PC-9 (cell line): ENCODE measurements at places on chromosomes 3 and 15.
A peak's percentile ranks its signal among the peaks of the same experiment; 100 is the strongest.

DNA sequence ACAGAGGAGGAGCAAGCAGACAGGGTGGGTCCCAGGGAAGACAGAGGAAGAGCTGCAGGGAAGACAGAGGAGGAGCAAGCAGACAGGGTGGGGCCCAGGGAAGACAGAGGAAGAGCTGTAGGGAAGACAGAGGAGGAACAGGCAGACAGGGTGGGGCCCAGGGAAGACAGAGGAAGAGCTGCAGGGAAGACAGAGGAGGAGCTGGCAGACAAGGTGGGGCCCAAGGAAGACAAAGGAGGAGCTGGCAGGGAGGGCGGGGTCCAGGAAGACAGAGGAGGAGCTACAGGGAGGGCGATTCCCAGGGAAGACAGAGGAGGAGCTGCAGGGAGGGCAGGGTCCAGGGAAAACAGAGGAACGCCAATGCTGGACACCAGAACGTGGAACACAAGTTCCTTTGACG is 66.5 kb downstream of the PLXNA1 start:
- H3K4me1 ChIP-seq = peaks cover 6% of the 10 kb centered on the region
- DNase-seq = no peak
- no peak overlapping the region for H3K4me3 ChIP-seq
- H3K27ac ChIP-seq = no peak overlapping the region

- no peaks in the 10 kb centered on the region for H3K4me1 ChIP-seq
- no peak overlapping the region for H3K4me3 ChIP-seq
- no peak overlapping the region for H3K27ac ChIP-seq
- no peaks in the 10 kb centered on the region for H3K27me3 ChIP-seq
Measured at GRCh38 chr3:81931265-81932251, 170.1 kb upstream of the GBE1 start.

DNA sequence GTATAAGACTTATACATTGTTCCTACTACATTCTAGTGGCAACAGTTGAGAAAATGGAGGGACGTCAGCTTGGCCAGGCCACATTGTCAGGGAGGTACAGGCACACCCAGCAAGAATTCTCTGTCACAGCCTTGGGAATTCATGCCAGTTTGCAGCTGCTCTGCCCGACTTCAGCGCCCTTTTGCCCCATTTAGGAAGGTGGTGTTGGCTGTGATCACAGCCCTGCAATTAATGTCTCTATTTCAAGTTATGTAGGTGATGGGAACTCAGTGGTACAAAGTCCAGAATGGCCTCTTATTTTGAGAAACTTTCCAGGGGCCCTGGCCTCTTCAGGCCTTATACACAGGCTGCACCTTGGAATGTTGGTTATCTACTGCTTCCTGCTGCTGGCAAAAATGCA is 26.7 kb downstream of the AMOTL2 start:
- peak overlapping the region; percentile 100 for H3K27ac ChIP-seq
- no peak overlapping the region for H3K4me3 ChIP-seq
- H3K4me1 ChIP-seq = peaks cover 57% of the 10 kb centered on the region

DNA sequence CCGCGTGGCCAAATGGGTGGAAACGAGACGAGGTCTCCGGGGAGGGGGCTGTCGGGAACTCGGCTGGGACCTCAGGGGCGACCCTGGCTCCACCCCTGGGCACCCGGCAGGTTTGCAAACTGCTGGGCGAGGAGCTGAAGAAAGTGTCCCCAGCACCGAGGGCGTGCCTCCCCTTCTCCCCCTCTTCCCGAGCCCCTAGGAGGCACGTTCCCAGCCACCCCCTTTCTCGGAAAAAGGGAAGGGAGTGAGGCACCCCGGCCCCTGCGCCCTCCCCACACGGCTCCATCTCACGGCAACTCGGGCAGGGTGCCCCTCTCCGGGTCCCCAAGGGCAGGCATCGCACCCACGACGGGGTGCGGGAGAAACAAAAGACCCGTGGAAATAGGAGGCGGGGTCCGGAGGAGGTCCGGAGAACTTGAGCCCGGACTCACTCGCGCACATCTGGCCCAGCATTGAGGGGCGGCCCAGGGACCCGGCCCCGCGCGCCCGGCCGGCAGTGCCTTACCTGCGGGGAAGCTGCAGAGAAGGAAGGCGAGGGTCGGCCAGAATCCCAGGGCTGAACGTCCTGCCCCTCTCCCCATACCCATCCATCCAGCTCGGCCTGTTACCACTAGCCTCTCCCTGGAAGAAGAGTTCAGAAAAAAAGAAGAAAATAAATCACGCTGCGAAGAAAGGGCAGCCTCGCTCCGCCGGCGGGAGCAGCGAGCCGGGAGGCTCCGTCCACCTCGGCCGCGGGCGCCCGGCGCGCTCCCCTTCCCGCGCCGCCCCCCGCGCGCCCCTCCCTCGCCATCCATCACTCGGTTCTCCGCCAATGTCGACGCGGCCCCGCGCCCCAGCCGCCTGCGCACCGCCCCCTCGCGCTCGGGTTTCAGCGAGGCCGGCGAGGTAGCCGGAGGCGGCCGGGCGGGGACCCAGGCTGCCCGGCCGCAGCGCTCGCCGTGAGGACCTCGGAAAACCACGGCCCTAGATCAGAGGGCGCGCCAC is 16.3 kb downstream of the RGMA start:
- peak overlapping the region; percentile 79 for H3K4me3 ChIP-seq
- peak; percentile 84 for DNase-seq
- no peak overlapping the region for H3K27ac ChIP-seq

DNA sequence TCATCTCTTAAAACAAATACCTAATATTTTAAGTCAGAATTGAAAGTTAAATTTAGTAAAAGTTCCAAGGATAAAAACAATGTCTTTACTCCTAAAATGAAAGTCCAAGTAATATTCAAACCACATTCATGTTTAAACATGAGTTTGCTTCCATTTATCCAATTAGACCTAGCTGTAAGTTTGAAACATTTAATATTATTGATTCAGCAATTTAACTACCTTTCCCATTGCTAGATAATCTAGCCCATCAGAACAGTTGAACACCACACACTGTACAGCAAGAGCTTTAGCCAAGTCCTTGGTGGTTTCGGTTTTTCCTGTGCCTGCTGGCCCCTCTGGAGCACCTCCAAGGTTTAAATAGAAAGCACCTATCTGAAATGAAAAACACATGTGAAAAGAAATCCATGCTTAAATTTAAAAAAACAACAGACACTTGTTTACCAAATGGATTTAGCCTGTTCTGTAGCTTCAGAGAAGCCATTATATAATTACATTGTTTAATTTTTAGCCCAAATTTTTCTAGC is 97.8 kb downstream of the DNAH12 start:
- H3K36me3 ChIP-seq = no peaks in the 10 kb centered on the region
- H3K4me3 ChIP-seq = no peak overlapping the region
- no peak overlapping the region for H3K27ac ChIP-seq
- peaks cover 17% of the 10 kb centered on the region for H3K4me1 ChIP-seq
- no peak for DNase-seq
- H3K27me3 ChIP-seq = no peaks in the 10 kb centered on the region

- DNase-seq = no peak
- H3K36me3 ChIP-seq = no peaks in the 10 kb centered on the region
- H3K27me3 ChIP-seq = no peaks in the 10 kb centered on the region
- no peak overlapping the region for H3K4me3 ChIP-seq
Measured at GRCh38 chr15:70297465-70298058, 199.8 kb upstream of the TLE3 start.

DNA sequence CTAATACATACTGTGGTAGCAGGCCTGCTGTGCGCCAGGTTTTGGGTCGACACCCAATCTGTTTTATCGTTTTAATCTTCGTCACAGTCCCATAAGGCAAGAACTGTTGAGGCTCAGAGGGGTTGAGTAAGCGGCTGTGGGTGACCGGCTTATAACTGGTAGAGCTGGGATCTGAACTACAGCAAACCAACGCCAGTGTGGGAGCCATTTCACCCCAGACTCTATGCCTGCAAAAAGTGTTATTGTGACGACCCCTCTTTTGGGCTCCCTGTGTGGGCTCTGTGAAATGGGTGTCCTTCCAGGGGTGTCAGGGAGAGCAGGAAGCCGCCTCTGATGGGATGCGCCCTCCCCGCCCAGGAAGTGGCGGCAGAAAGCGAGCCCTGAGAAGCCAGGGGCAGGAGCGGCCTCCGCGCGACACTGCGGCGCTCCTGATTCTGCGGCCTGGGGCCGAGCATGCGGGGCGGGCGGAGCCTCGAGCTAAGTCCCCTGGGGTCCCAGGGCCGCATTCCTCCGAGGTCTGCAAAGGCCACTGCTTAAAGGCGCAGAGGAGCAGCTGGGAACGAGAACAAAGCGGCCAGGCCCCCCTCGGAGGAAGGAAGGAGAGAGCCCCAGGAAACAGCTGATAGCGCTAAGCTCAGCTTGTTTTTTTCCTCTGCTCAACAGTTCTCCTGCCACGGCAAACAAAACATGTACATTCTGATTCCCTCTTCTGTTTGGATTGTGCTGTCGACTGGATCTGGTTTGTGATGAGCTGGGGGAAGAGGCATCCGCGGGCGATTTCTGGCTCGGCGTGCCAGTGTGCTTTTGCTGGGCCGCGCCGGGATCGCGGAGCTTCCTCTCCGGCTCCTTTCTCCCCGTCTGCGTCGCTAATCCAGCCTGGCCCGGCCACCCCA is 33.9 kb downstream of the GRK7 start:
- no peak overlapping the region for H3K4me3 ChIP-seq
- no peaks in the 10 kb centered on the region for H3K36me3 ChIP-seq
- no peak overlapping the region for H3K27ac ChIP-seq
- no peaks in the 10 kb centered on the region for H3K27me3 ChIP-seq
- no peaks in the 10 kb centered on the region for H3K4me1 ChIP-seq
- no peak for DNase-seq

- H3K36me3 ChIP-seq = no peaks in the 10 kb centered on the region
- H3K27ac ChIP-seq = peak within 1 kb of the TSS; percentile 82
- no peaks in the 10 kb centered on the region for H3K27me3 ChIP-seq
- H3K4me3 ChIP-seq = peak within 1 kb of the TSS; percentile 87
Measured at GRCh38 chr3:66220602-66221377, at the start of gene SLC25A26. SLC25A26 (plus strand) TSS chr3:66221001; CDS start chr3:66221095, 94 bp downstream.

DNA sequence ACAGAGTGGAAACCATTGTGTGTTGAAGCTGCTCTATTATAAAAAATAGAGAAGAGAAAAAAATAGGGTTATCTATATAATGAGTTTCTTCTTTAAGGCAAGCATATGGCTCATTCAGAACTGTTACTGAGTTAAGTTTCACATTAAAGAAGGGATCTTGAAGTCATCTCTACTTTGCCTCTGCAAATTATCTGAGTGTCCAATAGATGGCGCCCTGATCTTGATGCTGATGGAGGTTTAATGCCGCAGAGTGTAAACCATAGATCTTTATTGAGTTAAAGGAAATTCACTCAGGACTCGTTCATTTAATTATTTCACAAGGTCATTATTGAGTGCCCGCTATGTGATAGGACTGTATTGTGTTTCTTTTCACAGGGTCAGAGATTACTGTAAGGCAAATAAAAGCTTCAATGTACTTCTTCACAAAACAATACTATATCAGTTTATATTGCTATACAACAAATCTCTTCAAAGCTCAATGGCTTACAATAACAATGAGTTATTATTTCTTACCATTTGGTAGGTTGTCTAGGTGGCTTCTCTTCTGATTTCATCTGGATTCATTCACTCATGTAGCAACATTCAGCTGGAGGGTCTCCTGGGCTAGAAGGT is 171.4 kb downstream of the NSUN3 start:
- no peak for DNase-seq
- no peaks in the 10 kb centered on the region for H3K36me3 ChIP-seq

DNA sequence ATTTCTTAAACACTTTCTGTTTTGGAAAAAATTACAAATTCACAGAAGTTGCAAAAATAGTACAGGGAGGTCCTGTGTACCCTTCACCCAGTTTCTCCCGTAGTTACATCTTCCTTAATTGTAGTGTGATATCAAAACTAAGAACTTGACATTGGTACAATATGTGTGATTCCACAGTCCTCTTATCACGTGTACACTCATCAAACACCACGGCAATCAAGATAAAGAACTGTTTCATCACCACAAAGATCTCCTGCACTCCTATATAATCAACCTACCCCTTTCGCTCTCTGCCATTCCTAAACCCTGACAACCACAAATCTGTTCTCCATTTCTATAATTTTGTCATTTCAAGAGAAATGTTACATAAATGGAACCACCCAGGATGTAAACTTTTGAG is 31.4 kb downstream of the POMGNT2 start:
- H3K36me3 ChIP-seq = no peaks in the 10 kb centered on the region; the same call in 1 of the 2 replicates
- no peak overlapping the region for H3K4me3 ChIP-seq
- H3K27ac ChIP-seq = no peak overlapping the region
- H3K4me1 ChIP-seq = peaks cover 10% of the 10 kb centered on the region
